ENCODE measurements at places on chromosomes 4 and X.

DNA sequence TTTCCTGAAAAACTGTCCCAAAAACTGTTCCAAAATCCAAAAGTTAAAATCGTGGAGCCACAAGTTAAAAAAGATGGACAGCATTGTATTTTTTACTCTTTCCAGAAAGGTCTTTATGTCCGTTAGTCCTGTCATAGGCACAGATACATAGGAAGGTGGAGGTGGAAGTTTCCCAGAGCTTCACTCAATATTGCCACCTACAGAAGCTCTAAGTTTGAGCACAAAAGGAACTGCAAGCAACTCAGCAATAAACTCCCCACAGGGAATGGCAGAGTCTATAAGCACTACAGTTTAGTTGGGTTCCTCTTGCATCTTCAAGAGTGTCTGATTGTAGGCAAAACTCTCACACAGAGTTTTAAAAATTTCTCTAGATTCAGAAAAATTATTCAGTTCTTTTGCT, 22.0 kb upstream of the UGT2B4 start:
- no peak for DNase-seq

- no peak for DNase-seq
Observed at GRCh38 chr4:184100297-184100885, 117.3 kb downstream of the ENPP6 start.

- no peak for DNase-seq
Observed at GRCh38 chr4:159221280-159221679, 118.4 kb downstream of the RAPGEF2 start.

- DNase-seq = no peak
Observed at GRCh38 chrX:68708503-68709290, 61.2 kb downstream of the STARD8 start.

DNA sequence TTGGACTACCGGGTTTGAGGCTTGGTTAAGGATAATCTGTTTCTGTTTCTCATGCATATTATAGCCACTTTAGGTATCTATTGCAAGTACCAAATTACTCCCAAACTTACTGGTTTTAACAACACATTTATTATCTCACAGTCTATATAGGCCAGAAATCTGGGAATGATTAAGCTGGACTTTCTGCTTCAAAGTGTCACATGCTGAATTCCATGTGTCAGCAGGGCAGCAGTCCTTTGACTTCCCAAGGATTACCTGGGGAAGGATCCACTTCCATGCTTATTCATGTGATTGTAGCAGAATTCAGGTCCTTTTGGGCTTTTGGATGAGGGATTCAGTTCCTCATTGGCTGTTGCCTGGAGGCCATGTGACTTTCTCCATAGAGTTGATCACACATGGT, 349.0 kb upstream of the TRAM1L1 start:
- no peak for DNase-seq

GRCh38 chrX:906586-906985, 276.0 kb downstream of the SHOX start:
- DNase-seq = no peak

DNA sequence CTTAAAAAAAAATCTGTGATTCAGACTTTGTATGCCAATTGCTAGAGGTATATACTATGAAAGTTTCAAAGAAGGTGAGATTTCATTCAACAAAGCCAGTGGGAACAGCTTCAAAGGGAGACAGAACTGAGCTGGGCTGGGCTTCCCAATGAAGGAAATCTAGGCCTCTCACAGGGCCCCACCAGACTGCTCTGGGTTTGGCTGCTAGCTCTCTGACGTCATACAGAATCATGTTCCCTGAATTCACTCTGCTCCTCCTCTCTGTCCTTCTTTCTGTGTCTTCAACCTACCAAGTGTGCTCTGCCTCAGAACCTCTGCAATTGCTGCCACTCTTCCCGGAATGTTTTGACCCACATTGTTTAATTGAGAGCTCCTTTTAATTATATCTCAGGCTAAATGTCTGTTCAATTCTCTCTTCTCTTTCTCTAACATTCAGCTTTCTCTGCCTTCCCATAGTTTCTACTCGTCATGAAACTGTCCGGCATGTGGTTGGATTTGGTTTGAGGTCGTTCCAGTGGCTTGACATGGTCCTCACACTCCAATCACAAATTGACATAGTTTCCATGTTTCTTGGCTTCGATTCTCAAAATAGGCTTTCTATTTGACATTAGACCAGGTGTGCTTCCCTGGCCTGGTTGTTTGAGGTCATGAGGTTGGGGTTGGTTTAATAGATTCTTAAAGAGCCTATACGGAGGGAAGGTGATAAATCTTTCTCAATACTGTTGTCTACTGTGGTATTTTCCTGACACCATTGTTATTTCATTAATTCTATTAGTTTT, 282.1 kb upstream of the EMCN start:
- no peak for DNase-seq

DNA sequence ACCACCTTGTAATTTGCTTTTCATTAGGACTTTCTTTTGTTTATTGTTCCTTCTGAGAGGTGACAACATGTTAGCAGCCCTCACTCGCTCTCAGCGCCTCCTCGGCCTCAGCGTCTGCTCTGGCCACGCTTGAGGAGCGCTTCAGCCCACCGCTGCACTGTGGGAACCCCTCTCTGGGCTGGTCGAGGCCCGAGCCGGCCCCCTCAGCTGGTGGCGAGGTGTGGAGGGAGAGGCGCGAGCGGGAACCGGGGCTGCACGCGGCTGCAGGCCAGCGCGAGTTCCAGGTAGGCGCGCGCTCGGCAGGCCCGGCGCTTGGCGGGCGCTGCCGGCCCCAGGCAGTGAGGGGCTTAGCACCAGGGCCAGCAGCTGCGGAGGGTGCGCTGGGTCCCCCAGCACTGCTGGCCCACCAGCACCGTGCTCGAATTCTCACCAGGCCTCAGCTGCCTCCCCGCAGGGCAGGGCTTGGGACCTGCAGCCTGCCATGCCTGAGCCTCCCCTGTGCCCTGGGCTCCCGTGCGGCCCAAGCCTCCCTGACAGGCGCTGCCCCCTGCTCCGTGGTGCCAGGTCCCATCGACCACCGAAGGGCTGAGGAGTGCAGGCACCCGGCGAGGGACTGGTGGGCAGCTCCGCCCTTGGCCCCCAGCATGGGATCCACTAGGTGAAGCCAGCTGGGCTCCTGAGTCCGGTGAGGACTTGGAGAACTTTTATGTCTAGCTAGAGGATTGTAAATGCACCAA, 9.2 kb upstream of the AP1AR start:
- no peak for DNase-seq

DNA sequence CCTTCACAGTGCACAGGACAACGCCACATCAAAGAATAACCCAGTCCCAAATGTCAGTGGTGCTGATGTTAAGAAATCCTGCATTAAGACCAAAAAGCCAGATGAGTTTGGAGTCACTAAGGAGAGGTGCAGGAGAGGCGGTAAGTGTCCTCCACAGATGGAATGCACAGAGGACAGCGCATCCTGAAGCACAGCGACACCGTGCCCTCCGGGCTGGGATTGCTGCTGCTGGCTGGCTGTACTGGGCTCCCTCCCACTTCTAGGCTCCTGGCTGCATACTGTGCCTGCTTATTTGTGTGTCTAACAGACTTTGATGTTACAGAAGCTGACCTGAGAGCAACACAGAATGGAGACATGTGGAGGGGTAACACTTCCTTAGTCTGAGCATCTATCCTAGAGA, 325.6 kb upstream of the BOD1L1 start:
- no peak for DNase-seq

DNA sequence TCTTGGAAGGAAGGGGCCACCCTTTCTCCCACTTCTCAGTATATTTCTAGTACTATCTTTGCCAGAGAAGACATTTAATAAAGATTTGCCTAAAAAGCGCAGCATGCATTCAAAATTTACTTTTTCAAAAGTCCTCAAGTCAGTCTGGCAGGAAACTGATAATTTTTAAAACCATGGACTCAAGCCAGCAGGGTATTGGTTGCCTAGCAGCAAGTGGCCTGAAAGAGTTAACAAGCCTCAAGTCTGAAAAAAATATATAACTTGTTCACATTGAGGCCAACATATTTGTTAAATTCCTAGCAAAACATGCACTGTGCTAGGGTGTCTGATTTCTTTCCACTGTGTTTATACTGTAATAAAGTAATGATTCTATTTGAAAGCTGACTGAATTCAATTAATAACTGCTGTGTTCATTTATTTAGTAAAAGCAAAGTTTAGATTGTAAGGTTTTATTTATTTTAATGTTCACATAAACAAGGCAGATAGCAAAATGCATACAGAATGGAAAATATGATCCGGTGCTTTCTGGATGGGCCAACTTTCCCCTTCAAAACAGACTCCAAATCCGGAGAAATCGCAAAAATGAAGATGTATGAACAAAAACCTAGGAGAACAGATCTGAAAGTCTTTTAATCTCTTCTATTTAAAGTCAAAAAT, 218.5 kb upstream of the FGF13 start:
- no peak for DNase-seq

- no peak for DNase-seq
Observed at GRCh38 chr4:25928379-25929297, 14.6 kb downstream of the SMIM20 start.

DNA sequence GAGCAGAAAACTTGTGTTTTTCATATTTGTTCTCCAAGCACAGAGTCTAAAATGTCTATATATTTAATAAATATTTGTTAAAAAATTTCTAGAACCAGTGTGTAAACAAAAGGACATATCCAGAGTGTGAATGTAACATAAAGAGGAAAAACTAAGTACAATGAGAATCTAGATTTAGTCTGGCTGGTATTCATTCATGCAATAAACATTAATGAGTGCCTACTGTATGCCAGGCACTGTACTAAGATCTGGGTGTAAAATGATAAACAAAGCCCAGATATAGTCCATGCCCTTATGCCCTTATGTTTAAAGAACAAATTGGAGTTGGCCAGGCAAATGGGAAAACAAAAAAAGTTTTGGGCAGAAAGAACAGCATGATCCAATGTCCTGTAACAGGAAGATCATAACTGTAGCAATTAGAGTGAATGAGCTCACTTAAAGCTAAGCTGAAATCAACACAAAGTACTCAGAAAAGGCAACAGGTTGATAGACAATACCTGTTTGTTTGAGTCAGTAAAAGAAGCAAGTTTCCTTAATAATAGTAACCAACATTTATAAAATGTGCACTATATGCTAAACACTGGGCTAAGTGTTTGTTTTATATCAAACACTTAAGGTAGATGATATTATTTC, 1.3 kb upstream of the TMLHE start:
- DNase-seq = no peak

GRCh38 chr4:116229420-116229819, 856.0 kb downstream of the TRAM1L1 start:
- no peak for DNase-seq

DNA sequence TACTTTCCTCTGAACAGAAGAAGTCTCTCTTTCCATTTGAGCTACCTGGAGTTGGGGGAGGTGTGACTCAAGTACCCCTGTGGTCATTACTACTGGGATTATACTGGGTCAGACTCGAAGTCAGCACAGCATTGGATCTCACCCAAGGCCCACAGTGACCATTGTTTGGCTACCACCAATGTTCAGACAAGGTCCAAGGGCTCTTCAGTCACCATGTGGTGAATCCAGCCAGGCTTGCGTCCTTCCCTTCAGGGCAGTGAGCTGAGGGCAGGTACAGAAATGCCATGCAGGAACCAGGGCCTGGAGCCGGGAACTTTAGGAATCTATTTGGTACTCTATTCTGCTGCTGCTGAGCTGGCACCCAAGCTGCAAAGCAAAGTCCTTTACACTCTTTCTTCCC, 5.5 kb upstream of the SLC4A4 start:
- DNase-seq = no peak

DNA sequence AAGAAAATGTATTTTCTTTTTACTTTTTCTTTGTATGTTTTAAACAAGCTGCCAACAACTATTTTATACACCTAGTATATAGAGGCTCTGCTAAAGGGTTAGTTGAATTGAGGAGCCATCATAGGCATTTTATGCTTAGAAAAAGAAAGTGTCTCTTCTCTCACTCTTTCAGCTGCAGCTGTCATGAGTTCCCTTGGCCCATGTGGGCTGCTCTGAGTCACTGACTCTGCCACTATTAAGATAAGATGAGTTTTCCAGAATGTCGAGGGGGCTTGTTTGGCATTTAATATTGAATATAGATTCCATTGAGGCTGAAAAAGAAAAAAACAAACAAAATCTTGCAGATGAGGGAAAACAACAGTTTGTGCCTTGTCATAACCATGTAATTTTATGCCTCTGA, 126.0 kb upstream of the PAQR3 start:
- no peak for DNase-seq

DNA sequence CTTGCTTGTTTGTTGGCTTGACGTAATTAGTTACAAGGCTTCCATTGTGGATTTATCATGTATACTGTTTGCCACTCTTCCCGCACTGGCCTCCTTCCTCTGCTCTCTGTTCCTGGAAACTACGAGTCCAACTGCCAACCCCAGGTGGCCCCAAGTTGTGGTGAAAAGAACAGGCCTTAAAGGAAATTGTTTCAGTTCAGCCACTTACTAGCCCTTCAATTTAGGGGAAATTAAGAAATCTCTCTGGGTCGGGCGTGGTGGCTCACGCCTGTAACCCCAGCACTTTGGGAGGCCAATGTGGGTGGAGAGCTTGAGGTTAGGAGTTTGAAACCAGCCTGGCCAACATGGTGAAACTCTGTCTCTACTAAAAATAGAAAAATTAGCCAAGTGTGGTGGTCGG, 28.0 kb downstream of the RBM47 start:
- DNase-seq = no peak

DNA sequence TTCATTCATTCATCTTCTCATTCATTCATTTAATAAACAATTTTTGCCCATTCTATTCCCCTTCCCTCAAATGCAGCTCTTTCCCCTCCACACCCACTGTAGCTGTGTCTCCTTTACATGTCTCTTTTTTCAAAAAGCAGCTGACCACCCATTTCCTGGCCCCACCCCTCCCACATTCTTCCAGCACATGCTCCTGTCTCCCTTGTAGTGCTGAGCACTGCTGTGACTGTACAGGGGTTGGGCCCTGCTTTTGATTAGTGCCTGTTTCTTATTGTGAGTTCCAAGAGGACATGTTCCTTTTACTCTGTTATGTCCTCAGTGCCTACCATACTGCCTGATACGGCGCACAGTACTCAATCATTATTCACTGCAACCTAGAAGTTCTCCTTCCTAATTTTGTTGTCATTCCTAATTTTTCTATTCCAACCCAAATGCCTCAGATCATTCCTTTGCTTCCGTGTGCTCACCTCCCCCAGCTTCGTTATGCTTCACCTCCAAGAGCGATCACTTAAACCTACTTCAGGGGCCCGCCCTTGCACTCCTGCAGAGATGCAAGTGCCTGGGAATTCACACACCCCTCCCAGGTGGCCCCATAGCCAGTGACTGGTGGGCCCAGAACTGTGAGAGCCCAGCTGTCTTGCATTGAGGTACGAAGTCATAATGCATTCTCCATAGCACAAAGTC, 152.2 kb downstream of the STK32B start:
- no peak for DNase-seq

DNA sequence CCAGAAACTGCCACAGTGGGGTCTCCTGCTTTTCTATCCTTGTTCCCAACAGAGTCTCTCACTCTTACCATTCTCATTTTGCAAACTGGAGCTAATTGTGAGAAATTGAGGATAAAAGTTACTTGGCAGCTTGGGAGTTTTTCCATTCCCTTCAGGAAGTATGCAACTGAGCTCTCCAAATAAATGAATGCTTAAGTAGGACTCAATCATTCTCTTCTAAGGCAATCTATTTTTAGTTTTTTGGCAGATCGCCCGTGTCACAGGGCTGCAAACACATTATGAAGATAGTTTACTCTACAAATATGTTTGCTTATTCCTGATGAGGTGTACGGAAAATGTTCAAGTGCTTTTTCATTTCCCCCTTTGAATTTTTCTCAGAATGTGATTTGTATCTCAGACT, 5.3 kb downstream of the ASB11 start:
- no peak for DNase-seq

All from stimulated activated CD4-positive, alpha-beta T cell treated with anti-CD3 and anti-CD28 coated beads, TNF-alpha, amount 100 ng/mL, for 1 hour (primary cell).